ENCODE measurements at places on chromosomes 1 and 21.

DNA sequence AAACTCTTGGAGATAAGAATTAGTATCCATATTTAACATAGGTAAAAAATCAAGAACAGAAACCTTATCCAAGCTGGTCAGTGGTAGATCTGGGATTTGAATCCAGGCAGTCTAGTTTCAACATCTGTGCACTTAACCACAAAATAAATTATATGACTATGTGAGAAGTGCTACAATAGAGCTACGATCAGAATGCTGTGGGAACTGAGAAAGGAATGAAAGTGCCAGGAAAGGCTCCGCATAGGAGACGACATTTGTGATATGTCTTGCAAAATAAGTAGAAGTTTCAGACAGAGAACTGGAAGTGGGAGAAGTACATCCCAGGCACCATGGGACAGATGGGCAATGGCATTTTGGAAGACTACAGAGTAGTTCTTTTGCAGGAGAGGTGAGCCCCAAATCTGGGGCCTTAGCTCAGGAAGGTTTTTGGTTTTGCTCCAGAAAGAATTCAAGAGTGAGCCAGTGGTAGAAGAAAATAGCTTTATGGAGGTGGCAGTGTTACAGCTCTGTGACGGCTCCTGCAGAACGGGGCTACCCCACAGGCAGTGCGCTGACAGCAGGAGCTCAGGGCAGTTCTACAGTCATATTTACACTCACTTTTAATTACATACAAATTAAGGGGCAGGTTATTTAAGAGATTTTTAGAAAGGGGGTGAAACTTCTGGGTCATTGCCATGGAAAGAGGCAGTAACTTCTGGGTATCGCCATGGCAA lies 25.5 kb upstream of the GJA5 start:
- no peak for DNase-seq

GRCh38 chr1:244735404-244735803 lies 82.5 kb downstream of the DESI2 start:
- DNase-seq: no peak

DNA sequence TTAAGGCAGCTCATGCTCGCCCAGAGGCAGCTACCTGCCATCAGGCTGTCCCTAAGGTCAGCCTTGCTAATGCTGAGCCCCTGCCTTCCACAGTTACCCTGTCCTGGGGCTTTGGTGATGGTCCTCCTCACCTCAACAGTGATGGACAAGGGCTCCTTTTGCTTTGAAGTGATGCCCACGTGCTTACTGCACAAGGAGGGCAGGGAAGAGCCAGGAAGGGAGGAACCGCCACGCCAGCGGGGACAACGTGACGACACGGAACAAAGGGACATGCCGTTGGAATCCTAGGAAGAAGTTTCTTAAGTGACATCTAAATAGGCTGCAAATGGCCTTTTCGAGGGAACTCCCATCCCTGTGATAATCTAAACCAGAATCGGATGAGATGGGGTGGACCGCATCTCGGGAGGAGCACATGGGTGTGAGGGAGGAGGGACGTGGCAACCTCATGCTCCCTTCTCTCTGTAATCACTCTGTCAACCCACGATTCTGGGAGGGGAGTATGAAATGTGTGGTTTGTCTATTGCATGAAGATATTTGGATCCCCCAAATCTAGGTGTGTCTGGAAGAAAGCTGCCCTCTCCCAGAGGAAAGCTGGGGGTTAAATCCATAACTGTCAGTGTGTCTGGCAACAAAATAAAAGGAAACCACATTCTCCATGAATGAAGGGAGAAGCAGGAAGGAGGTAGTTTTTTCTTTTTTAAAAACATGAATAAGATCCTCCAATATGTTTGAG lies 110.9 kb upstream of the IRF2BP2 start:
- DNase-seq: no peak

DNA sequence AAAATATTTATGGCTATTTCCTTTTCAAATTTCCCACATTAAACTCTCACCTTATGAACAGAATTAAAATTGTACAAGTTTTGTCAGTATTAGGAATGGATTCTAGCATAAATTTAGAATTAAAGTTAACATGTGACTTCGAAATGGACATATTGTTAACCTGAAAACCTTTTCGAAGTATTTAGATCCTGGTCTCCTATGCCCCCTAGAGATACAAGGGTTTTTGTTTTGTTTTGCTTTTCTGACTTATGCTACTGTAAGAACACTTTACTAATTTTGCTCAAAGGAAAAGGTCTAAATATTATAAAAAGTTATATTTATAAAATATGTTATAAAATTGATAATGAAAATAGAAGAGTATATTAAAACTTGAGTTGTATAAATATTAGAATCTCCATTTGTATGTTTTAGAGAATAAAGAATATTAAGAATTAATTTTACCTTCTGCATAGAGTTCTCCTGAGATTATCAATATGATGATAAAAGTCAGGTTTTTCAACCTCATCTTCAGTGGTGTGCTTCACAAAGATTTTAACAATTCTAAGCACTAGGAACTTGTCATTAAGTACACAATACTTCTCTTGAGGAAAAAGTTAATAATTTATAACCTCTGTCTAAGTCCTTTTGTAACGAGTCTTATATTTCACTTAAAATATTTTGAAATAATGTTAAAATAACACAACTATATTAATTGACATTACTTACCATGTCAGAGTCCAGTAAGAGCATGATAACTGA lies at the start of gene F13B:
Gene F13B, minus strand, starts transcription at position 542 of the 738 bp plus-strand sequence. Its CDS starts 37 bp downstream, at position 505.
- no peak for DNase-seq

GRCh38 chr1:246418565-246419312 lies 88.3 kb downstream of the SMYD3 start:
- no peak for DNase-seq
